ENCODE measurements at places on chromosomes 6 and 20.

- no peak for DNase-seq
Measured at GRCh38 chr6:16248271-16248853, 10.0 kb downstream of the GMPR start.

DNA sequence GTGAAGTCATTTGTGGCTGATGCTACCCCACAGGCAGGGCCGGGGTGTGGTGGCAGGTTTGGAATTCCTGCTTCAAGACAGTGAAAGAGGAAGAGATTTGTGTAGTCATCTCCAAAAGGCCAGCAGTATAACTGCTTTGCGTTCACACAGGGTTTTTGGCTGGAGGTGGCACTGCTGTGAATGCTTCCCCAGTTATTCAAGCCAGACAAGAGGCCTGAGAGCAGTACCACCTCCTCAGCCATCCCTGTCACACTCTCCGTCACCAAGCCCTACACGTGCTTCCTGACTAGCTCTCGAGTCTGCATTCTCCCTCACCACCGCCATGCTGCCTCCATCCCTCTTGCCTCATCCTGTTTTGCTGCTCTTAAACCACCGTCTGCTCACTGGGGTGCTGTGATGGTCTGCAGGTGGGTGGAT, 23.9 kb downstream of the ARMC2 start:
- DNase-seq = no peak

DNA sequence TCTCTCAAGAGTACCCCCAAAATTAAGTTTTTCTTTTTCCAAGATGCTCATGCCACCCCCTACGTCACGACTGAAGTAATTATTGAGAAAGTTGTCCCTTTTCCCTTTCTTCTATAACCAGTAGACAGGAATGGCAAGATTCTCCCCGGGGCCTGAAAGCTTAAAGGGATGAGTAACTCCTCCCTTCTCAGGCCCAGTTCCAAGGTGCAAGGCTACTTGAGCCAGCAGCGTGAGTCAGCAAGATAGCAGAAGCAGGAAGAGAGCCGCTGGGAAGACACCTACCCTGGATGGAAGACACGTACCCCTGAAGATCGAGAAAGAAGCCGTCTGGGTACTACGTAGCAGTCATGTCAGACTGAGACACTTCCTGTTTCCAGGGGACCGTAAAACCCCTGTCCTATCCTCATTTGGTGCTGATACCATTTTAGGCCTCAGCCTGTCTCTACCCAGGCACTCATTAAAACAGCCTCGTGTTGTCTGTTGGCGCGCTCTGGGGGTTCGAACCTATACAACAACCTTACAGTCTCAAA, 241.0 kb downstream of the ADGRG6 start:
- no peak for DNase-seq

- no peak for DNase-seq
Measured at GRCh38 chr6:127300411-127300810, 33.7 kb downstream of the RNF146 start.

DNA sequence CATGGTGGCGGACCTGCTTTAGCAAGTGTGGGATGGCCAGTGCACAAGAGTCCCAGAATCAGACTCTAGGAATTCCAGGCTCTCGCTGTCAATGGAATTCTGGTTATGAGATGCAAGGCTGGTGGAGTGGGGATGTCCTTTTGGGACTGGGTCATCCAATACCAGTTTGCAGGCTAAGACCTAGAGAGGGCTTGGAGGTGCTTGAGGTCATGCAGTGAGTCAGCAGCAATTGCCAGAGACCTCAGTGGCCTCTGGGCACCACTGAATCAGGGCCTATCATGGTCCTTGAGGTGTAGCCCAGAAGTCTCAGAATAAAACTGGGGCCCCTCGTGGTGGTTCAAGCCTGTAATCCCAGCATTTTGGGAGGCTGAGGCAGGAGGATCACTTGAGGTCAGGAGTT, 1.4 kb upstream of the SCRT2 start:
- DNase-seq = no peak

DNA sequence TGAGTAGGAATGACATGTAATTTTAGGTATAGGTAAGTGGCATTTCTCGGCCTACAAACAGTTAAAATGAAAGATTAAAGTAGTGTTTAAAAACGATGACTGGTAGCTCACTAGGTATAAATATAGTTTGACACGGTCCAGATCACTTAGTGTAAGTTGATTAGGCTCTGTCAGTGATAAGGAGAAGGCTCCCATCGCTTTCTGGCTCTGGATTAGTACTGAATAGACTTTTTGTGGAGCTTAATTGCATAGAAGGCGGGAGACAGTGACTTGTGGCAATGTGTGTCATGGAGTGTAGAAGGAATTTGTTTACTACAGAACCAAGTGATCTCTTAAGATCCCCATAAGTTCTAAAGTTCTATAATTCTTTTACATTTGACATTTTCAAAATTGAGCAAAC, 6.7 kb downstream of the PYGB start:
- DNase-seq = no peak

DNA sequence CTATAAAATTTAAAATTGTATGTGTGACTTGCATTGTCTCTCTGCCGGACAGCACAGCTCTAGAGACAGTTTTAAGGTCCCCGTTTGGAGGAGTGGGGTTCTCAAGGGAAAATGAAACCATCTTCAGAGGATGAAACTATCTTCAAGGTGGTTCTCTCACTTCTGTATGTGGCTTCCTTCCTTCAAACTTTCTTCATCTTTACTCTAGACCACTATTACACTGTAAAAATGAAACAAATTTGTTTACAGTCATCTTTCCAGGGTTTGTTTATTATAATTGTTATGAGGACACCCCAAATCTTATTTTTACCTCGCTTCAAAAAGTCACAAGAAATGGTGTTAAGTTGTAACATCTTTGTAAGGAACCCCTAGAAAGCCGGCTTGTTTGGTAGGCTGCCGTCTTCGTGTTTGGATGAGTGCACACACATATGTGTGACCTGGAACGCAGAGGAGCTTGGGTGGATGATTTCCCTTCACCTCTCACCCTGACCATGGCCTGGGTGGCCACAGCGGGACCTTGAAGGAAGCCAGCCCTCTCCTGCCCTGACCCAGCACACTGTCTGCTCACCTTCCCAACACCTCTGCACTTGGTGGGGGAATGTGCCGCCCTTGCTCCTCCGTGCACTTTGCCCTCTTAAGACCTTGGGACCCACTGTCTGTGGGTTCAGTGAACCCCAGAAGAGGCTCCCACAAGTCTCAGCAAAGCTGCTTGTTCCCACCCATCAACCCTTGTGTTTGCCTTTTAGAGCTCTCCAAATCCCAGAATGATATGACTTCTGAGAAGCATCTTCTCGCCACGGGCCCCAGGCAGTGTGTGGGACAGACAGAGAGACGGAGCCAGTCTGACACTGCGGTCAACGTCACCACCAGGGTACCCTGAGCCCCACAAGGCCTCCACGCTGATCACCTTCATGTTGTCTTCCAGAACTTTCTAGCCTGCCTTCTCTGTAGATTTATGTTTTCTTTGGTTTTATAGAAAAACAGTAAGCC, 67.8 kb downstream of the SYTL3 start:
- DNase-seq = no peak

- no peak for DNase-seq
Measured at GRCh38 chr6:113190170-113190569, 667.0 kb upstream of the MARCKS start.

GRCh38 chr6:108368431-108369030, 73.7 kb downstream of the AFG1L start:
- no peak for DNase-seq

GRCh38 chr20:40961686-40962640, 66.7 kb upstream of the TOP1 start:
- DNase-seq = no peak

GRCh38 chr20:22946596-22946995, 88.5 kb upstream of the SSTR4 start:
- DNase-seq = no peak

DNA sequence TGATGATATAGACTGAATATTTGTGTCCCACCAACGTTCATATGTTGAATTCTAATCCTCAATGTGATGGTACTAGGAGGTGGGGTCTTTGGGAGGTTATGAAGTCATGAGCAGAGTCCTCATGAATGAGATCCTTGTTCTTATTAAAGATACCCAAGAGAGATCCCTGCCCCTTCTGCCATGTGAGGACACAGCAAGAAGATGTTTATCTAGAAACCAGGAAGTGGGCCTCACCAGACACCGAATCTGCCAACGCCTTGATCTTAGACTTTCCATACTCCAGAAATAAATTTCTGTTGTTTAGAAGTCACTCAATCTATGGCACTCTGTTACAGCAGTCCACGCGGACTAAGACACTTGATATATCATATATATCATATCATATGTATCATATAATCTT, 67.7 kb upstream of the GCM1 start:
- DNase-seq = no peak

GRCh38 chr6:153591159-153591558, 447.9 kb upstream of the OPRM1 start:
- no peak for DNase-seq

GRCh38 chr20:25206548-25206947, 11.0 kb downstream of the ENTPD6 start:
- no peak for DNase-seq

GRCh38 chr20:56391037-56391436, 978 bp downstream of the AURKA start:
- no peak for DNase-seq

DNA sequence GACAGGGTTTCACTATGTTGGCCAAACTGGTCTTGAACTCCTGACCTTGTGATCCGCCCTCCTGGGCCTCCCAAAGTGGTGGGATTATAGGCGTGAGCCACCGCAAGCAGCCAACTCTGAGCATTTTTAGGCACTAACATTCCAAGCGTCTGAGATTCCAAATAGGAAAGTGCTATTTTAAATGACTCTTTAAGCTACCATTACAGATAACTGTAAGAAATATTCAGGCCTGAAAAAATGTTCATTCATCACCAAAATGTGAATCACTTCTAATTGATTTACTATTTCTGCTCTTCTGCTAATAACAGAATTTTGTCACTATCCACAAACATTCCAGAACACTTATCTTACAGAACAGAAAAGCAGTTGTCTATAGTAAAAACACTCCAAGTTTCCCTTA, 106.5 kb downstream of the BACH2 start:
- DNase-seq = no peak

GRCh38 chr6:26199773-26200764, 112.8 kb downstream of the HFE start:
- peak; percentile 91 for DNase-seq

DNA sequence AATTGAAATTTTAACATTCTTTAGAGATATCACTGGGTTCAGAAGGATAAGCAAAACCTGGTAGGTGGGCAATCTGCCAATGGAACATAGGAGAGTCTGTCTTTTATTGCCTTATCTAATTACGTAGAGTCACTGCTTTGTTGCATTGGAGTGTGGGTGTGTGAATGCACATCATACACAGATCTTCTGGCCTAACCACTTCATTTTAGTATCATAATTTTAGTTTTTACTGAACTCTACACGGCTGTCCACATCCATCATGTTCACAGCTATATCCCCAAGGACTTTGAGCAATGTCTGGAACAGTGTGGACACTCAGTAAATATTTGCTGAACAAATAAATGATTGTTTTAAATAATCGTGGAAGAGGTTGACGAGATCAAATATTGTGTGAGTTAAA, 104.6 kb upstream of the AKIRIN2 start:
- no peak for DNase-seq

DNA sequence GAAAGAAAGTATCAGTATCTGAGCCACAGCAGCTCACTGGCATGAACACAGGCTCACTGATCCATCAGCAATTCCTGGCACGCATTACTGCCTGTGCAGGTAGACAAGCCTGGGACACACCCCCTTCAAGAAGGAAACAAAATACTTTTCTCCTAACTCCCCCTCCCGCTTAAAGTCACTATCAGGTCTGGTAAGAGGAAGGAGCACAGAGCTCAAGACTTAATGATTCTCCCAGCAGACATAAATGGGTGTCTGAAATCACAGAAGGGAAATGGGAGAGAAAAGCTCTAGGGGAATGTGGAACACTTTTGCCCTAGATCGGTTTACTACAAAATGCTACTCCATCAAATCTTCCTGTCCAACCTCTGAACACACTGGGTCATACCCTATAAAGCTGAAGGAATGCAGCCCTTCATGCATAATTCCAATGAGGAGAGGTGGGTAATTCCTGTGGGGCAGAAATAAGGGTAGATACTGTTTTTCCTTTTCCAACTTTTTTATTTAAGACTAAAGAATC, at the start of gene ADGRF1:
TSS of gene ADGRF1 (minus strand) at position 58 of the 517 bp plus-strand sequence. CDS start 13,271 bp downstream, outside the sequence.
- DNase-seq = no peak

GRCh38 chr6:162032620-162033019, 694.9 kb downstream of the PRKN start:
- no peak for DNase-seq

DNA sequence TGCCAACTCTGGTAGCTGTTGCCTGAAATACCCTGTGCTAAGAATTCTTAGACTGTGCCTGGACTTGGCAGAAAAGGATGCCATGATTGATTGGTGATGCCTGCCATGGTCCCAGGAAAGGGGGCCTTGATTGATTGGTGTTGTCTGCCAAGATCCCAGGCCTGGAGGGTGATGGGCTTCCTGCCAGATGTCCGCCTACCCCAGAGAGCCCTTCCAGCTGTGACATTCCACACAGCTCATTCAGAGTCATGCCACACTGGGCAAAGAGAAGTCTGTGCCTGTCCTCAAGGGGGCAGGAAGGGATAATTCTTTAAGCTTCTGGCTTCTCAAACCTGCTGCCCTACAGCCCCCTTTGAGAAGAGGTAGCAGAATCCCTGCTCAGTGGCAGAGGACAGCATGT, 24.6 kb downstream of the RIMS4 start:
- DNase-seq = no peak

- peak; percentile 50 for DNase-seq
Measured at GRCh38 chr20:667351-668034, 8.1 kb downstream of the SCRT2 start.

DNA sequence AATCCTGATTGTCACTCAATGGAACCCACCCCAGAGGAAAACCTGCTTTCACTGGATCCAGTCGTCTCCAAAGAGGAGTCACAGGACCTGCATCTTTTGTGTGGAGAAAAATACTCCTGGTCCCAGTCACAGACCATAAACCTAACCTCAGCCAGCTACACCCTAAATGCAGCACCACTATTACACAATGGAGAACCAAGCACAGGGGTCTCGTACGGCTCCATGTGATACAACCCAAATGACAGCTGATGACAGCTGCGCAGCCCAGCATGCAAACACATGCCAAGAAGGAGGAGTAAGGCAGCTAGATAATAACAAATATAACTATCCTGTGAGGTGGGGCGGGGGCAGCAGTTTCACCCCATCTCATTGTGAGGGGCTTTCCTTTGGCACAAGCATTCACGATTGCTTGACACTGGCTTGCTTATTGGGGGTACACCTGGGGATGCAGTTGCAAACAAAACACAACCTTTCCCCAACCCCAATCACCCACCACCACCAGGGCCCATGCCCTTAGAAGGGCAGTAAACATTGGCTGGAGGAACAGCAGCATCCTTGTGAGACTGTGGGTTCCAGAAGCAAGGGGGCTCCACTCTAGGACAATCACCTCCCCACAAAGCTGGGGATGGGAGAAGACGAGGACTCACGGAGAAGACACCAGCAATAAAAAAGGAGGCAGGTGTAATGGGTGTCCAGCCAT, 51.5 kb downstream of the TRERF1 start:
- DNase-seq = no peak

GRCh38 chr6:38375341-38375740, 264.4 kb downstream of the BTBD9 start:
- DNase-seq = no peak

GRCh38 chr6:3227363-3228045, at the start of gene TUBB2B:
Gene TUBB2B, minus strand, starts transcription at chr6:3227653. Its CDS starts 110 bp downstream, at chr6:3227543.
- DNase-seq = no peak

GRCh38 chr6:55437141-55437540, 109.9 kb downstream of the GFRAL start:
- no peak for DNase-seq

GRCh38 chr20:8693709-8694108, 375.2 kb upstream of the PLCB4 start:
- DNase-seq = no peak

GRCh38 chr6:136086686-136087085, 163.4 kb downstream of the MTFR2 start:
- no peak for DNase-seq

- no peak for DNase-seq
Measured at GRCh38 chr6:109579361-109579760, 96.3 kb upstream of the ZBTB24 start.

All from stimulated activated naive CD8-positive, alpha-beta T cell treated with anti-CD3 and anti-CD28 coated beads, Interleukin-15, amount 100 ng/mL, for 72 hours (primary cell).